ENCODE measurements at places on chromosomes 3 and 15. TPM values are rescaled to one million over a fixed set of nuclear protein-coding genes. Genes with fewer than 3 reads are reported as not detected.

PLCH1 gene
- total RNA-seq, result 0.60 TPM

ARL8B gene
- 50.8 TPM for total RNA-seq

MST1R gene
- 0.36 TPM for total RNA-seq

ISG20 gene
- total RNA-seq, result 7.8 TPM

CHDH gene
- not detected for total RNA-seq

FOXB1 gene
- not detected for total RNA-seq

PROK2 gene
- not detected for total RNA-seq

CRYGS gene
- 1.1 TPM for total RNA-seq

SAXO2 gene
- not detected for total RNA-seq

STRC gene
- total RNA-seq, result not detected

C2CD4A gene
- not detected for total RNA-seq

ADGRG7 gene
- total RNA-seq, result not detected

NEDD4 gene
- 30.8 TPM for total RNA-seq

CMTM8 gene
- total RNA-seq, result not detected

NCEH1 gene
- 24.8 TPM for total RNA-seq

MOBP gene
- total RNA-seq, result not detected

KBTBD8 gene
- 6.2 TPM for total RNA-seq

PCSK6 gene
- total RNA-seq, result 0.48 TPM

TNNC1 gene
- total RNA-seq, result not detected

CHRM5 gene
- not detected for total RNA-seq

EPHB1 gene
- 2.6 TPM for total RNA-seq

FBLN2 gene
- 52.7 TPM for total RNA-seq

GASK1A gene
- not detected for total RNA-seq

EEF1AKMT4 gene
- 7.3 TPM for total RNA-seq

NECTIN3 gene
- total RNA-seq, result 50.1 TPM

ISY1 gene
- 46.6 TPM for total RNA-seq

RAB11A gene
- 266 TPM for total RNA-seq

TF gene
- total RNA-seq, result not detected

DPPA2 gene
- not detected for total RNA-seq

All from RPMI7951 (cell line).